ENCODE measurements at places on chromosomes 4 and X.

- no peak for DNase-seq
Measured at GRCh38 chrX:38045538-38046096, 39.3 kb downstream of the SYTL5 start.

DNA sequence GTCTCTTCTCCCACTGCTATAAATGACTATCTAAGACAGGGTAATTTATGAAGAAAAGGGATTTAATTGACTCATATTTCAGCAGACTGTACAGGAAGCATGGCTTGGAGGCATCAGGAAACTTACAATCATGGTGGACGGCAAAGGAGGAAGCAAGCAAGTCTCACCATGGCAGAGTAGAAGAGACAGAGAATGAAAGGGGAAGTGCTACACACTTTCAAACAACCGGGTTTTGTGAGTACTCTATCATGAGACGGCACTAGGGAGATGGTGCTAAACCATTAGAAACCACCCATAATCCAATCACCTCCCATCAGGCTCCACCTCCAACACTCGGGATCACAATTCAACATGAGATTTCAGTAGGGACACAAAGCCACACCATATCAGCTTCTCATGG, 11.1 kb downstream of the UBE2NL start:
- no peak for DNase-seq

- no peak for DNase-seq
Measured at GRCh38 chr4:2734612-2735011, 21.5 kb downstream of the TNIP2 start.

- no peak for DNase-seq
Measured at GRCh38 chr4:84778041-84778440, 188.4 kb downstream of the WDFY3 start.

- no peak for DNase-seq
Measured at GRCh38 chrX:72346302-72346949, 40.7 kb upstream of the CITED1 start.

DNA sequence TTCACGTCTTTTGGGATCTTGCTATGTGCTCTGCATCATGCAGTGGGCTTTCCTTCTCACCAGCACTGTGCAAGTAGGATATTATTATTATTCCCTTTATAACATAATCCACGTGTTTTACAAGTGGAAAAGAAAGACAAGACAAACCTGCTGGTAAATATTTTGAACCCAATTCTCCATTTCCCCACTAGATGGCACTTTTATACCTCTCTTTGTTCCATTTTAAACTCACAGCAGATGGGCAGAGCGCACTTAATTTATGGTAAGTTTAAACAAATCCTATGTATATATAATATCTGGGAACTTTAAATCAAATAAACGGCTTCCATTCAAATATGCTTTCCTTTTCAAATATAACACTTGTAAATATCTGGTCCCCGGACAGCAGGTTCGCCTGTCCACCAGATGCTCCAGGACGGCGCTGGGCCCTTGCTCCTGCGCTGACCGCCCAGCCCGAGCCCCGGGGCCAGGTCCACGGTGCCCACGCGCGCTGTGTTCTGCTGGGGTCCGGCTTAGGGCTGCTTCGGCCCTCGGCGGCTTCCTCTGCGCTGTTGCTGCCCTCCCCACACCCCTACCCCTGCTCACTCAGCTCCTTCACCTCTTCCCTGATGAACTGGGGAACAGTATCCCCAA, 31.1 kb downstream of the F11 start:
- DNase-seq: peak; percentile 58

GRCh38 chr4:101853028-101853427, 62.5 kb downstream of the BANK1 start:
- DNase-seq: no peak

- DNase-seq: no peak
Measured at GRCh38 chr4:56879996-56880395, 27.7 kb upstream of the REST start.

GRCh38 chr4:41065434-41066006, 148.8 kb downstream of the APBB2 start:
- no peak for DNase-seq

DNA sequence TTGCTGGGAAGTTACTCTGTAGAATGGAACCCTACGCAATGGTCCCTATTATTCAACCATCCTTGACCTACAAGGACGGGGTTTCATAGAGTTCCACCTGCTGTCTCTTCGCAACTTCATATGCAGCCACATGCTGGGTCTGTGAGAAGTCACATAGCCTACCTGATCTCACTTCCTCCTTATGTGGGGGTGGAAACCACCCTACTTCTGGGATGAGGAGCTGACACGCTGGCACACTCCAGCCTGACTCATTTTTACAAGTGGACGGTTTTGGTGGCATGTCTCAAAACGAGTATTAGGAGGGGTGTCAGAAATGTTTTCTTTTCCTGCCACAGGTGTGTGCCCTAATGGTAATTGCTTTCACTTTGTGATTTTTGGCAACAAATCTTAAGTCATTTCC, 36.8 kb upstream of the ARSD start:
- no peak for DNase-seq

Measured in EH (cell line).